ENCODE measurements at places on chromosomes 3 and 15. TPM values are rescaled to one million over a fixed set of nuclear protein-coding genes. Genes with fewer than 3 reads are reported as not detected.

PPARG gene
- 4.5 TPM for total RNA-seq

ASB14 gene
- not detected for total RNA-seq

GUCA1C gene
- not detected for total RNA-seq

DPH3 gene
- total RNA-seq = 45.7 TPM

ABI3BP gene
- total RNA-seq = 12.9 TPM
